ENCODE measurements at places on chromosomes 2 and 18. TPM values are rescaled to one million over a fixed set of nuclear protein-coding genes. Genes with fewer than 3 reads are reported as not detected.

The STARD6 gene
- total RNA-seq, result not detected

The HIBCH gene
- 13.5 TPM for total RNA-seq

The ACVR1C gene
- under 0.01 TPM for total RNA-seq

The MYO5B gene
- total RNA-seq, result 0.18 TPM

The ADAM17 gene
- total RNA-seq, result 58.5 TPM

The IGFBP5 gene
- total RNA-seq, result 928 TPM

The CHRNG gene
- total RNA-seq, result not detected

The TP53I3 gene
- 35.7 TPM for total RNA-seq
